A549 treated with dexamethasone at 1 μM for 4 hours (cell line): ENCODE measurements at places on chromosomes 7 and 10. TPM values are rescaled to one million over a fixed set of nuclear protein-coding genes. Genes with fewer than 3 reads are reported as not detected.

The IFIT2 gene
- total RNA-seq: 1.4 to 2.6 TPM (median 1.8 TPM) in 5 replicates

The STARD3NL gene
- 52.9 to 64.7 TPM (median 57.2 TPM) in 5 replicates for total RNA-seq

The CALHM1 gene
- not detected in 5 replicates for total RNA-seq

The PDE6C gene
- not detected in 5 replicates for total RNA-seq

The NUTM2E gene
- 0.26 to 0.48 TPM (median 0.40 TPM) in 5 replicates for total RNA-seq

The FAM241B gene
- 13.3 to 16.5 TPM (median 14.6 TPM) in 5 replicates for total RNA-seq

The AGMO gene
- total RNA-seq: 0.59 to 1.2 TPM (median 0.92 TPM) in 5 replicates

The LRIT1 gene
- total RNA-seq: not detected in 5 replicates

The CFTR gene
- total RNA-seq: 0.05 to 0.11 TPM in 2 of 5 replicates, not detected in the others

The C7orf33 gene
- not detected in 5 replicates for total RNA-seq

The ACBD7 gene
- 1.2 to 1.5 TPM (median 1.4 TPM) in 5 replicates for total RNA-seq

The BLNK gene
- 0.09 TPM in 1 of 5 replicates, not detected in the others for total RNA-seq

The CH25H gene
- total RNA-seq: 0.68 to 0.97 TPM (median 0.71 TPM) in 5 replicates

The VSTM2A gene
- 0.08 TPM in 2 of 5 replicates, not detected in the others for total RNA-seq

The FBXO24 gene
- 0.10 to 0.33 TPM (median 0.25 TPM) in 5 replicates for total RNA-seq

The NKX2-3 gene
- 0.05 TPM in 2 of 5 replicates, not detected in the others for total RNA-seq

The SLC26A4 gene
- 0.02 to 0.11 TPM (median 0.06 TPM) in 5 replicates for total RNA-seq

The ACHE gene
- total RNA-seq: 1.6 to 3.3 TPM (median 2.6 TPM) in 5 replicates

The PLXNA4 gene
- 0.37 to 0.53 TPM (median 0.50 TPM) in 5 replicates for total RNA-seq

The CAMK2B gene
- 0.12 to 0.18 TPM (median 0.15 TPM) in 5 replicates for total RNA-seq
